ENCODE measurements at places on chromosomes 1 and 21. TPM values are rescaled to one million over a fixed set of nuclear protein-coding genes. Genes with fewer than 3 reads are reported as not detected.

Gene FLVCR1
- 6.8 TPM for total RNA-seq

- no peaks in the 10 kb centered on the region for H3K27me3 ChIP-seq
- peaks cover 5% of the 10 kb centered on the region for H3K4me1 ChIP-seq
- peak overlapping the region; percentile 96 for H3K4me3 ChIP-seq
- DNase-seq = peak; percentile 95
Observed at GRCh38 chr1:211579440-211580302, 710 bp upstream of the SLC30A1 start.

DNA sequence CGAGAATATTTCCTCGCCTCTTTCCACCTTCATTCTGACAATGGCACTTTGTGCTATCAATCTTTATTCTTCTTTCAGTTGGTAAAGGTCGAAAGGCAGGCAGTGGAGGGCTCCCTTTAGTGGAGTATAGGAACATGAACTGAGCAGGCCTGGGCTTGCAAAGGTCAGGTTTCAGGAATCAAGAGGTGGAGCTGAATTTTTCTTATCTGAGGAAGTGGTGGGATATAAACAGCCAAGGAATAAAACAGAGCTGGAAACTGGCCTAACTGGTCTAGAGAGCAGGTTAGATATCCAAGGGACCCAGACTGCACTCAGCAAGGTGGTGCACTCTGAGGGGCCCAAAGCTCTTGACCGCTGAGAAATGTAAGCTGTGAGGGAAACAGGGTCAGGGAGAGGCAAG, 99.1 kb downstream of the PLA2G4A start:
- no peaks in the 10 kb centered on the region for H3K36me3 ChIP-seq
- H3K27me3 ChIP-seq = no peaks in the 10 kb centered on the region
- DNase-seq = no peak
- H3K4me3 ChIP-seq = no peak overlapping the region

DNA sequence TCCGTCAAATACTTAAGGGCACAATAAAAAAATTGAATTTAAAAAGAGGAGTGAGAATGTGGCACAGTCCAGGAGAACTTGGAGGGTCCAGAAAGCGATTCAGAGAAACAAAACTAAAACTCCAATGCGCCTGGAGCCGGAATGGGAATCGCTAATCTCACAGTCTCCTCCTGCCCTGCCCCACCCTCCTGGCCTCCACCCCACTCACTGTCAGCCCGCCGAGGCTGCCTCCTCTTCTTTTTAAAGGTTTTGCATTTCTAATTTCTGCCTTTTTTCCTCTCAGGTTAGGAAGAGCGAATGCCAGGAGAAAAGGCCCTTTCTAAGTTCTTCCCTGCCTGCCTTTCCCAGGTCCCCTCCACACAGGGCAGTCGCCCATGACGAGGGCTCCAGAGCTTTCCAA, 135.3 kb downstream of the ZBTB18 start:
- DNase-seq = no peak
- no peak overlapping the region for H3K4me3 ChIP-seq
- H3K4me1 ChIP-seq = no peaks in the 10 kb centered on the region
- no peak overlapping the region for H3K27ac ChIP-seq
- no peaks in the 10 kb centered on the region for H3K27me3 ChIP-seq

All from kidney (tissue), 22 donors.